Activated T-helper 1 cell treated with anti-CD3 and anti-CD28 coated beads, Interleukin-12 subunit alpha, Interleukin-12 subunit beta, Interleukin-2, Interleukin-4 antibody, amounts not matched to agents 30 ng/mL and 10 ng/mL and 1 ng/mL, durations not matched to agents 14 hours and 24 hours and 36 hours (primary cell): ENCODE measurements at places on chromosomes 5 and 9.
A peak's percentile ranks its signal among the peaks of the same experiment; 100 is the strongest.

DNA sequence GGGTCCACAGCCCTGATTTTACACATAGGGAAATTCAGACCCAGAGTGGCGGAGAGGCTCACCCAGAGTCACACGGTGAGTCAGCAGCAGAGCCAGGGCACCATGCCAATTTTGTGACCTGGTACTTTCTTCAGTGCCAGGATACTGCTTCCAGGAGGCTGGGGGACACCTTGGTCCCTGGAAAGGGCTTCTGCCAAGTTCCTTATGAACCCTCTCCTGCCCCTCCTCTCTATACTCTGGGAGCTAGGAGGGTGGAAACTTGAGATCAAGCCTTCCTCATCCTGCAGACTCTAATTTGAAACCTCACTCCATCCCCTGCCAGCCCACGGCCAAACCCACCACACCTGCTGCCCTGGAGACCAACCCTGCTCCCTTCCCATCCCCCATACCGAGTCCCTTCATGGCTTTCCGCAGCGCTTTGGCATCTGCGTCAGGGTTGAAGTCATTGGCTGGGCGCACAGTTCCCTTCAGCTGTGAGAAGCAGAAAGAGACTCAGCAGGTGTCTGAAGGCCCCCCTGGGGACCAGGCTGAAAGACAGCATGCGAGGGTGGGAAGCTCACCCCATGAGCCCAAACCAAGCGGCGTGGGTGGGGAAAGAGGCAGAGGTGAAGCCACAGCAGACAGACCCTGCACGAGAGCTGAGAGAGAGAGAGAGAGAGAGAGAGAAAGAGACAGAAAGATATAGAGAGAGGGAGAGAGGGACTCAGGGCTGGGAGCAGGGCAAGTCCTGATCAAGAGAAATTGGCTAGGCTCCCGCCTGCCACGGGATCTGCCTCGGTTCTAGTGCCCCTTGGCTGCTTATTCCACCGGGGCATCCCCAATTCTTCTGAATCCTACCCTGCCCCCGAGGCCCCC is 33.5 kb downstream of the ANXA6 start:
- peaks cover 36% of the 10 kb centered on the region for H3K4me1 ChIP-seq
- H3K36me3 ChIP-seq: peaks cover 55% of the 10 kb centered on the region
- no peak for DNase-seq
- H3K27me3 ChIP-seq: no peaks in the 10 kb centered on the region

- no peaks in the 10 kb centered on the region for H3K27me3 ChIP-seq
- no peaks in the 10 kb centered on the region for H3K36me3 ChIP-seq
- H3K4me1 ChIP-seq: no peaks in the 10 kb centered on the region
- no peak overlapping the region for H3K27ac ChIP-seq
- no peak for DNase-seq
- no peak overlapping the region for H3K4me3 ChIP-seq
These were observed 9.3 kb downstream of the CRAT start for GRCh38 chr9:129101279-129101678.

DNA sequence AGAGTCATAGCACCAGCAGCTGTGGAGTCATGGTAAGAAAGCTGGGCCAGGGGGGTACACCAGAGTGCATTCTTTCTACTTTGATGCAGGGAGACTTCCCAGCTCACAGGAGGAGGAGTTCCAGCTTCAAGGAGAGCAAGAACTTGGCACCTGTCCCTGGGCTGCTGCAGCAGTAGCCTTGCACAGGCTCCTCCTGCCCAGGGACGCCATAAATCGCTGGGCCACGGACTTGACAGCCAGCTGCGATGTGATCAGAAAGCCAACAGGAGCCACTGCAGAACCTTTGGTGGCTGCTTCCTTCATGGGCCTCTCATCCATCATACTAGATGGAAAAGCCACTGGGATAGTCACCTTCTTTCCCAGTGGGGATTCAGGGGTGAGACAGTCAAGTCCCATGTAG is 234.7 kb downstream of the NMUR2 start:
- DNase-seq: no peak
- no peaks in the 10 kb centered on the region for H3K4me1 ChIP-seq
- H3K27me3 ChIP-seq: peaks cover 2% of the 10 kb centered on the region
- H3K36me3 ChIP-seq: no peaks in the 10 kb centered on the region
- H3K27ac ChIP-seq: no peak overlapping the region
- no peak overlapping the region for H3K4me3 ChIP-seq

DNA sequence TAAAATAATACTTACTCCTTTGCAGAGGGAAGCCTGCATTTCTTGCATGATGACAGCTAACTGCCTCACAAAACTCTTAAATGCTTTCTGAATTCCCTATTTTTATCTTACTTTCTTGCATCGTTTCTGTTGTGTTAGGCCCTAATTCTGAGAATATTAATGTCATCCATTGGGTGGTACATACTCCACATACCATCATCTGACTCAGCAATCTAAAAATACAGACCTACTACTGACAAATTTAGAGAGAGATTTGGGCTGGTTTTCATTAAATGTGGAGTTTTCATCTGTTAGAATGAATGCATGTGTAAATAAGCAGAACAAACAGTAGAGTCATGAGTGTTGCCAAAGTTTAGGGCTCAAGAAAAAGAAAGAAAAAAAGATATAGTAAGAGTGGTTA is 26.5 kb upstream of the KCNN2 start:
- H3K4me3 ChIP-seq: no peak overlapping the region
- H3K27me3 ChIP-seq: no peaks in the 10 kb centered on the region
- H3K4me1 ChIP-seq: no peaks in the 10 kb centered on the region
- no peaks in the 10 kb centered on the region for H3K36me3 ChIP-seq
- no peak overlapping the region for H3K27ac ChIP-seq

- H3K36me3 ChIP-seq: peaks cover 84% of the 10 kb centered on the region
- no peaks in the 10 kb centered on the region for H3K27me3 ChIP-seq
- peaks cover 79% of the 10 kb centered on the region for H3K4me1 ChIP-seq
- peak overlapping the region; percentile 87 for H3K27ac ChIP-seq
- H3K4me3 ChIP-seq: peak overlapping the region; percentile 99
- no peak for DNase-seq
These were observed 4.3 kb downstream of the LCP2 start for GRCh38 chr5:170293273-170293672.

DNA sequence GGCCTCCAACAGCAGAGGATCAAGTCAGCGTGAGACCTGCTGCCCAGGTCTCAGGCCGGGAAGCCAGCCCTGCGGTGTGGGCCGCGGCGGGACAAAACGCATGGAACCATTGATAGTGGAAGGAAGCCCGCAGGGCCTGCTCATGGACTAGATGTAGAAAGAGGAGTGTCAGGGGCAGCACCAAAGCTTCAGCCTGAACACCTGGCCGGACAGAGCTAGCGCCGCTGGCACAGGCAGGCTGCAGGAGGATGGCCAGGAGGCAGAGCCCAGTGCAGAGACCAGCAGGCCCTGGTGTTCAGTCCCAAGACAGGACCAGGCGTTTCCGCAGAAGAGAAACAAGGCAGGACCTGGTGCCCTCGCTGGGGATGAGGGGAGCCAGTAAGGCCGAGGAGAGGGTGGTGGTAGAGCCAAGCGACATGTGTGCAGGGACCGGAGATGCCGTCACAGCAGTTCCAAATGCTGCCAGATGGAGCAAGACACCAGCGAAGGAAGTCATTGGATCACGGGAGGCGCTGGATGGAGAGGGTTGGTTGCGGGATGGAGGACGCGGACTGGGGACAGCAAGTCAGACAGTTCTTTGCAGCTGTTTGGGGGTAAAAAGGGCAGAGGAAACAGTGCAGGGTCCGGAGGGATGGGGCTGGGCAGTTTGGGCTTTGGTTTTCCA is 42.1 kb upstream of the OLFM1 start:
- no peak for DNase-seq
- H3K36me3 ChIP-seq: no peaks in the 10 kb centered on the region
- H3K4me1 ChIP-seq: no peaks in the 10 kb centered on the region
- H3K27ac ChIP-seq: no peak overlapping the region
- no peak overlapping the region for H3K4me3 ChIP-seq

- H3K4me3 ChIP-seq: no peak overlapping the region
- H3K36me3 ChIP-seq: no peaks in the 10 kb centered on the region
- DNase-seq: no peak
- no peak overlapping the region for H3K27ac ChIP-seq
- H3K4me1 ChIP-seq: no peaks in the 10 kb centered on the region
- H3K27me3 ChIP-seq: no peaks in the 10 kb centered on the region
These were observed 2020.9 kb downstream of the MAT2B start for GRCh38 chr5:165526357-165526756.

DNA sequence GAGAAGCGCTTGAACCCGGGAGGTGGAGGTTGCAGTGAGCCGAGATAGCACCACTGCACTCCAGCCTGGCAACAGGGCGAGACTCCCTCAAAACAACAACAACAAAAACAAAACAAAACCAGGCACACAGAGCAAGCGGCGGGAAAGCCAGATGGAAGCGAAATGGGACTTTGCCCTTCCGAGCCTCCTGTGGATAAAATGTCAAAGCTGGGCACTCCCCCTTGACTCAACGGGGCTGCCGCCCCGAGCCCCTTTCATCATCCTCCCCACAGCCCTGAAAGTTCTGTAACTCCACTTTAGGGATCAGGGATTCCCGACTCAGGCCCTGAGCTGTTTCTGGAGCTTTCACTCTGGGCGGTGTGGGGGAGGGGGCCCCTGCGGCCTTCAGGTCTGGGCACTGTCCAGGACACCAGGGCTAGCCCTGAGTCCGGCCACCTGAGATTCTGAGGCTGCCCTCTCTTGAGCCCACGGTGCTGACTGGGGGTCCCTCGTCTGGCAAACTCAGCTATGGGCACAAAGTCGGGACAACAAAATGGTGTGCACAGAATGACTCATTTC is 30.6 kb upstream of the OBP2B start:
- peaks cover 14% of the 10 kb centered on the region for H3K27me3 ChIP-seq
- H3K4me1 ChIP-seq: peaks cover 14% of the 10 kb centered on the region

GRCh38 chr9:106726070-106726815 is 136.7 kb upstream of the ZNF462 start:
- no peak for DNase-seq
- no peaks in the 10 kb centered on the region for H3K27me3 ChIP-seq
- no peak overlapping the region for H3K27ac ChIP-seq
- H3K4me1 ChIP-seq: no peaks in the 10 kb centered on the region

GRCh38 chr9:116504893-116505480 is 182.1 kb upstream of the TRIM32 start:
- H3K4me3 ChIP-seq: no peak overlapping the region
- no peaks in the 10 kb centered on the region for H3K27me3 ChIP-seq
- DNase-seq: no peak
- no peaks in the 10 kb centered on the region for H3K4me1 ChIP-seq
- no peak overlapping the region for H3K27ac ChIP-seq

- H3K27me3 ChIP-seq: no peaks in the 10 kb centered on the region
- no peaks in the 10 kb centered on the region for H3K36me3 ChIP-seq
- no peak overlapping the region for H3K27ac ChIP-seq
- no peak overlapping the region for H3K4me3 ChIP-seq
- no peaks in the 10 kb centered on the region for H3K4me1 ChIP-seq
- no peak for DNase-seq
These were observed 32.2 kb upstream of the FRMD3 start for GRCh38 chr9:83570359-83570758.

GRCh38 chr5:118736396-118736795 is 252.0 kb downstream of the DTWD2 start:
- H3K27ac ChIP-seq: no peak overlapping the region
- H3K4me1 ChIP-seq: no peaks in the 10 kb centered on the region
- no peak for DNase-seq

GRCh38 chr5:142324136-142324870 is 518 bp downstream of the SPRY4 start:
- peaks cover 43% of the 10 kb centered on the region for H3K27me3 ChIP-seq
- no peaks in the 10 kb centered on the region for H3K36me3 ChIP-seq
- peak overlapping the region; percentile 78 for H3K27ac ChIP-seq
- H3K4me1 ChIP-seq: peaks cover 50% of the 10 kb centered on the region

DNA sequence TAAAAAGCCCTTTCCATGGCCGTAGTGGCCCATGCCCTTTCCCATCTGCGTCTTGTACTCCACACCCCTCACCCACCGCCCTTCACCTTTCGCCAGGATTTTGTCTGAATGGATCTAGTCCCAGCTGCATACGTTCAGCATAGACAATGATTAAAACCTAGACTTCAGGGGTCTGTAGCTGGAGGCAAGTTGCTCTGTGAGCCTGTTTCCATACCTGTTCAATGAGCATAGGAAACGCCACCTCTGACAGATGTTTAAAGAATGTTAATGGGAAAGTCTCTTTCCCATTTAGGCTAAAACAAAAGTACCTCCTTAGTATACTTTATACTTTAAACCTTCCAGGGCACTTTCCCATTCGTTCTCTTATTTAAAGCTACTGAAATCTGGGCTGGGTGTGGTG is 105.7 kb downstream of the SPRY4 start:
- peaks cover 2% of the 10 kb centered on the region for H3K27me3 ChIP-seq
- no peaks in the 10 kb centered on the region for H3K36me3 ChIP-seq
- no peak for DNase-seq
- no peak overlapping the region for H3K4me3 ChIP-seq

DNA sequence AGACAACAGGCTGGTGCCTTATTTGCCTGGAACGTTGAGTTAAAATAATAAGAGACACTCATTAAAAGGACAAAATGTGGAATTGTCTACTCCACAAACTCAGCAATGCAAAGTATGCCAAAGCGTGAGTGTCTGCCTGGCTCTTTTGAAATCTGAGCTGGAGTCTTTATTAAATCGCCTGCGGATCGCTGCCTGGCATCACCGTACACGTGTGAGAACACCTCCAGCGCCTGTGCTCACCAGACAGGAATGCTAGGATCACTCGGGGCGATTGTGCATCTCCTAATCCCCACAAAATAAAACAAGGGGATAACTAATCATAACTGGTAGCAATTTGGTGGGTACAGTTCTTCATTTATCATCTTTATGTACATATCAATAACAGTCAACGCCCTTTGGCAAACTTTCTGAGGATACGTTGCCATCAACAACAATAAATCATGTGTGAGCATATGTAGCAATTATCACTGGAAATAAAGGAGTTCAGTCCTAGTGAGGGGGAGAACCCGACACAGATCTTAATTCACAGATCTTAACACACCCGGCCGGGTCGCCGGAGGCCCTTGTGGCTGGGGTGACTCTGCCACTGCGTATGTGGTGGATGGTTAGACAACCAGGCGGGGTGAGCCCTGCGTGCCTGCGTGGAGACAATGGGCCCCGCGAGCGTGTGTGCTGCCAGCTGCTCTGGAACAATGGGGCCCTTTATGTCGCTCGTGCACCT is 284.9 kb upstream of the IRX1 start:
- H3K4me1 ChIP-seq: no peaks in the 10 kb centered on the region
- no peak overlapping the region for H3K4me3 ChIP-seq
- H3K27ac ChIP-seq: no peak overlapping the region
- DNase-seq: no peak
- H3K36me3 ChIP-seq: no peaks in the 10 kb centered on the region

- H3K36me3 ChIP-seq: peaks cover 16% of the 10 kb centered on the region
- no peak overlapping the region for H3K27ac ChIP-seq
- H3K27me3 ChIP-seq: no peaks in the 10 kb centered on the region
- no peak overlapping the region for H3K4me3 ChIP-seq
- no peak for DNase-seq
These were observed 406.9 kb downstream of the KDM4C start for GRCh38 chr9:7164440-7165330.

- DNase-seq: no peak
- no peak overlapping the region for H3K4me3 ChIP-seq
- no peak overlapping the region for H3K27ac ChIP-seq
These were observed 142.0 kb downstream of the MTX3 start for GRCh38 chr5:79849061-79849460.
